Stimulated activated CD4-positive, alpha-beta T cell treated with anti-CD3 and anti-CD28 coated beads, Interleukin-4, amount 100 ng/mL, for 4 hours (primary cell): ENCODE measurements at places on chromosomes 6 and 20.

DNA sequence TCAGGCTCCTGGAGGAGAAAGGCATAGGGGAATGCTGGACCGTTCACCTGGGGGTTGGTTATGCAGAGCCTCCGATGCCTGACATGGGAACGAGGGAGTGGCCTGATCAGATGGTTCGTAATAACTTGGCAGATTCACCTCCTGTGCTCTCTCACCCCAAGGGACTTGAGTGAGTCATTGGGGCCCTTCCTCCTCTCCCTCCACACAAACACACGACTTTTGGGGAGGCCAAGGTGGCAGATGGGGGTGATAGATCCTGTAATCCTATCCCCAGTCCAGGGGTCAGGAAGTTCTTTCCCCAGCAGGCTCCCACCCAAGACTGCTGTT, 45.6 kb upstream of the ARFGEF2 start:
- DNase-seq, result no peak

DNA sequence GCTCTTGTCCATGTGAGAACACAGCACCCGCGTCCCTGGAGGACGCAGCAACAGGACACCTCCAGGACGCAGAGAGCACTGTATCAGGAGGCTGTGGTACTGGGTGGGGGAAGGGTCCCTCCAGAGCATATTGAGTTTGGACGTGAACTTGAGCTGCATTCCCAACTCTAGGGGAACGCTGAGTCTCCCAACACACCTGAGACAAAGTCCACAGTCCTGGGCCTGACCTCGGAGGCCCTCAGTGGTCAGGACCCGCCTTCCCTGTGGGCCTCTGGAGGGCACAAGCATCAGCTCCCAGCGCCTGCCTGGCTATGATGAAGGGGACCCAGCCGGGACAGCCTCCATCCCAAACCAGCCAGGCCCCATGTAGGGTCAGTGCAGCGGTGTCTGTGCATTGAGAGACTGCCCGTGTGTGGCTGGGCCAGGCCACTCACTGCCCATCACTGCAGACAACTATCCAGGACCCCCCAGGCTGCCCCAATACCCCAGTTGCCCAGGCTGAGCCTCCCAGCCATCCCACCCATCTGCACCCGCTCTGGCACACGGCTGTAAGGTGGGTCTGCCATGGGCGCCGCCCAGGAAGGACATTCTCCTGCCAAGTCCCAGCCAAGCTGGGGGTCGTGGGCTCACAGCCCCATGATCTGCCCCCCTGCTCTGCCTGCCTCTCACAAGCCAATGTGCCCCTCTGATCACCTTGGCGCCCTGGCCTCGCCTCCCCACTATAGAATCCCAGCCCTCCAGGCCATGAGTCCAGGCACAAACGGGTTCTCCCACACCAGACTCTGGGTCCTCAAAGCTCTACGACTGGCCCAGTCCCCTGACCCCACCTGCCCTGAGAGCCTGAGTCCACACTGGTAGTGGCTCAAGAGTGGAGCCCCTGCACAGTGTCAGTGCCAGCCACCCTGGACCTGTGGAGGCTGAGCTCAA, 115.7 kb downstream of the TAF4 start:
- DNase-seq, result no peak

GRCh38 chr6:150032598-150032997, 7.3 kb upstream of the RAET1L start:
- no peak for DNase-seq

GRCh38 chr6:149951096-149951495, 9.3 kb downstream of the ULBP2 start:
- DNase-seq, result no peak

- no peak for DNase-seq
Measured at GRCh38 chr20:49575551-49576060, 7.7 kb upstream of the PTGIS start.

- DNase-seq, result no peak
Measured at GRCh38 chr6:68082086-68082485, 553.0 kb upstream of the ADGRB3 start.

DNA sequence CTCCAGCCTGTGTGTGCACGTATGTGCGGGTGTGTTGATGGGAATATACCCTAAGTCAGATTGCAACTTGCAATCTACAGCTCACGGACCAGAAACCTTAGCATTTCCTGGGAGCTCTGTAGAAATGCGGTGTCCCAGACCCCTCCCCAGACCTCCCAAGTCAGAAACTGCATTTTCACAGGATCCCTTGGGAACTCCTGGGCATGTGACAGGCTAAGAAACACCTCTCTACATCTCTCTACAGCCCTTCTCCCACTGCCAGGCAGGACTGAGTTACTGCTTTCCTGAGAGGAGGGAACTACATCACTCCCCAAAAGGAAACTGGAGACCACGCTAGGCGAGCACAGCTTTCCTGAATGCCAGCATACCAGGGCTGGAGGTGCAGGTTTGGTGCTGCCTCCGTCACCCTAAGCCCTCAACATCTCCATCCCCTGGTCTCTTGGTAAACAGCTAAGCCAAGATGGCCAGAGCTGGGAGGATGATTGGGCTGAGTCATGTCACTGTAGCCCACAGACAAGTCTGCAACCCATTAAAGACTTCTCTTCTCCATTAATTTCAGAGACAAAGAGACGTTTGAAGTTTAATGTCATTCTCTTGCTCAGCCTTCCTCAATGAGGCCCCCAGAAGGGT, 194.4 kb downstream of the BMP7 start:
- DNase-seq, result no peak

DNA sequence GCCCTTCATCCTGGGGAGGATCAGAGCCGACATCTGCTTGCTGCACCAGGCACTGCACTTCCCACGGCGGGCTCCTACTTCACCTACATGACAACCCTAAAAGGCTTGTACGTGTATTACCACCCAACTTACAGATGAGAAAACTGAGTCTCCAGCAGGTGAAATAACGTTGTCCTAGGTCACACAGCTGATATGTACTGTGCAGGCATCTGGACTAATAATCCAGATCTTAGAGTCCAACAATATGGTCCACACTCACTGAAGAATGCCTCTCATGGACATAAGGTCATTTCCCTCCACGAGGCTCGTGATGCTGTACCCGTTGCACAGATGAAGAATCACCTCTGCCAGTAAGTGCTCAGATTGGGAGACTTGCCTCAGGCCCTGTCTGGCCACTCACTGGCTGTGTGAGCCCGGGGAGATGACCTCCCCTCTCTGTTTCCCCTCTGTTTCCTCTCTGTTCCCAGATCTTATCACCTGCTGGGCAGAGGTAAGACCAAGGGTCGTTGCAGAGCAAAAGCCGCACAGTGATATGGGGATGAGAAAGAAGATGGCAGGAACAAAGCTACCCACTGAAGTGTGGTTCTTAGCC, 32.1 kb downstream of the TGM2 start:
- no peak for DNase-seq

- no peak for DNase-seq
Measured at GRCh38 chr6:154615483-154616025, 105.1 kb upstream of the CNKSR3 start.

DNA sequence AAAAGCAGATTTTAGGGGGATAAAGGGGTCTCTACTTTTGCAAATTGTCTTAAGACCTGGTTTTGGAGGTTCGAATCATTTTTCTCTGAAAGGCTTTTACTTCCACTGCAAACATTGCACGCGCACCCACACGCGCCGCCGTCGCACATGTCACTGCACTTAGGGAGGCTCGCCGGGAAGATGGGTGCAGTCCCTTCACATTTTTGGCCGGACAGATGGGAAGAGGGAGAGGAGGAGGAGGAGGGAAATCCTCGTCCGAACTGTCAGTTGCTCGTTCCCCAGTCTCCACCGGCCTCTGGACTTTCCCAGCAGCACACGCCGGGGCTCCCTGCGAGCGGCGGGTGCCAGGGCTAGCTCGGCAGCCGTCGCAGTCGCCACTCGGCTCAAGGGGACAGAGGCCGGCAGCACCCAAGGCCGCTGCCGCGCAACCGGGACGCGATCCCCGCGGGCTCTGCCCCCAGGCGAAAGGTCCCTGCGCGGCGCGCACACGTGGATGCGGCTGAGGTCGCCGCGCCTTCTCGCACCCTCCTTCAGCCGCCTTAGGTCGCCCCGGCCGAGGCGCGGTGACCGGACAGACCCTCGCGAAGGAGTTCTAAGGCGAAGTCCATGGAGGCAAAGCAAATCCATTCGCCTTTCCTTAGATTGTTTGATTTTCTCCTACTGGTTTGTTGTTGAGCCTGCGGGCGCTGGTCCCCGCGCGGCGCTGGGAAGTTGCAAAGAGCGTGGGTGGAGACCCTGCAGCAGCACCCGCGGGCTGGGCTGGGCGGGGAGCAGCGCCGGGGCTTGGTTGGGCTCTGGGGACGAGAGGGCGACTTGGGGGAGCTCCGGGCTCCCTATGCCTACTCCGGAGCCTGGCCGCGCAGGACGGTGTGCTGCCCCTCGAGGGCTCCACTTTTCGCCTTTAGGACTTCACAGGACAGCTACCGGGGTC, 1.2 kb downstream of the MYB start:
- peak; percentile 47 for DNase-seq

GRCh38 chr6:21450628-21451027, 142.9 kb upstream of the SOX4 start:
- DNase-seq, result no peak

- DNase-seq, result no peak
Measured at GRCh38 chr6:162372106-162372505, 355.5 kb downstream of the PRKN start.

DNA sequence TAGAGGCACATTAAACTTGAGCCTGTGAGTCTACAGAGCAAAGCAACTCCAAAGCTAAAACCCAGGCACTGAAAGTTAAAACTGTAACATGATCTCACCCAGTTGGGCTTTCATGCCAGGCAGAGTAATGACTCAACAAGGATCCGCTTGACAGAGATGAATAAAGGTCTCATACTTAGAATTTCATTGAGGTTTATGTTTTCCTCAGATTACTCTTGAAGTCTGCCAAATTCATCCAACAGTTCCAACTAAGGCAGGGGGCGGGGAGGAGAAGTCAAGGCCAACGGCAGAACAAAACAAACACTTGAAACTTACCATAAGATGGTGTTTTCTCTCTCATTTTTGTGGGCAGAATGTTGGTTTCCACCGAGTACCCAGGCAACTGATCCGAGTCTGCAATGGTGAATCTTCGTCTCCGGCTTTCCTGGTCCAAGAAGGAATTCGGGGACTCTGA, 54.0 kb upstream of the IPCEF1 start:
- no peak for DNase-seq

DNA sequence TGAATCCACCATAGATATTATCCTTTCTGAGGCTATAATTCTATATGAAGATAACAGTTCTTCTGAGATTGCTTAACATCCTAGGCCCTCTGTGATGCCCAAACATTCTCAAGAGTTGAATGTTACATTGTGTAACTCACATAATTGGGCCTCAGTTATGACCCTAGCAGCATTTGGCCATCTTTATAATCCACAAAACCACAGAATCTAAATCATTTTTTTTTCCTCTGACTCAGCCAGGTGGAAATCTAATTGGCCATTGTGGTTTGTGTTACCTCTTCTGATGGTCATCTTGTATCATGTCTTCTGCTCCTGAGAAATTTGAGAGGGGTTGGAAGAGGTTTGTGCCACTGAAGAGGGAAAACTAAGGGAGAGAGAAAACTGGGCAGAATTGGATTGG, 99.5 kb downstream of the LINC00237 start:
- DNase-seq, result no peak

DNA sequence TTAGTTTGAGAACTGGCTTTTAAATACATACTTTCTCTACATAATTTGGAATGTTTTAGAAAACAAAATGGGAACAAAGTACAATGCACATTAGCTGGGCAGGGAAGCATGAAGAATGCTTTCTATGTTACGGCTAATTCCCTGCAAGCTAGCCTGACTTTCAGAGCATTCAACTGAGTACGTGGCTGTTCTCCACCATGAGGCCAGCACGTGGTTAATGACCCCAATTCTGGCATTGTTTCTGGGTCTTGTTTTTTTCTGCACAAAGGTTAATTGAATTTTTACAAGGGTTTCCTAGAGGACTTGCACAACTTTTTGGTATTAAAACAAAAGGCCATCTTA, 208.6 kb upstream of the AGPAT4 start:
- no peak for DNase-seq

- no peak for DNase-seq
Measured at GRCh38 chr6:62614442-62614841, 328.4 kb upstream of the KHDRBS2 start.

GRCh38 chr6:82348130-82348529, 15.5 kb upstream of the TPBG start:
- no peak for DNase-seq

GRCh38 chr6:109453594-109454495, 1.7 kb downstream of the MICAL1 start:
- DNase-seq, result no peak
